ENCODE measurements at places on chromosomes 7 and 10. TPM values are rescaled to one million over a fixed set of nuclear protein-coding genes. Genes with fewer than 3 reads are reported as not detected.

PBLD gene
- 1.6 TPM for total RNA-seq

LSM8 gene
- 49.4 TPM for total RNA-seq

- DNase-seq: peak; percentile 17
- H3K27ac ChIP-seq: no peak overlapping the region
- no peak overlapping the region for H3K4me3 ChIP-seq
- H3K36me3 ChIP-seq: no peaks in the 10 kb centered on the region
Measured at GRCh38 chr10:94005050-94005449, 11.3 kb downstream of the PLCE1 start.

- no peaks in the 10 kb centered on the region for H3K27me3 ChIP-seq
- no peaks in the 10 kb centered on the region for H3K4me1 ChIP-seq
- H3K27ac ChIP-seq: no peak overlapping the region
- no peaks in the 10 kb centered on the region for H3K36me3 ChIP-seq
- no peak for DNase-seq
Measured at GRCh38 chr7:137441451-137441850, 97.9 kb upstream of the PTN start.
